Suprapubic skin (tissue), 4 donors: ENCODE measurements at places on chromosomes 4 and X. TPM values are rescaled to one million over a fixed set of nuclear protein-coding genes. Genes with fewer than 3 reads are reported as not detected.

- no peak for DNase-seq
- no peak overlapping the region for H3K4me3 ChIP-seq
- H3K27me3 ChIP-seq: no peaks in the 10 kb centered on the region
- no peak overlapping the region for H3K27ac ChIP-seq
These were observed 126.6 kb downstream of the ASB9 start for GRCh38 chrX:15143050-15143824.

DNA sequence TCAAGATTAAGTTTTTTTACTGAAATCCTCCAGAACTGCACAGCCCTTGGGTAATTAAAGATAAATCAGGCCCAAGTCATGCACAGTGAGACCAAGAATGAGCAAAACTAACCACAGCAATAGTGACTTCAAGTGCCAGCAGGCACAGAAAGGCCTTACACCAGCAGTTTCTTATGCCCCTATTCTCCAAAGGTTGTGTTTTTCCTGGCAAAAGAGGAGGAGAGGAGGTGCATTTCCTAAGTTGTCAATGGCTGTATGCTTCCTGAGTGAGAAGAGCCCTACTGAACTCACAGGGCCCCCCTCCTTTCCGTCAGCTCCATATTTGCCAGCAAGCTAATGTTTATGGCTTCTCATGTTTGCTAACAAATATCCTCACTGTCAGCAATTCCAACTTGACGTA lies 418.7 kb upstream of the INTU start:
- DNase-seq: no peak
- no peaks in the 10 kb centered on the region for H3K36me3 ChIP-seq
- H3K27ac ChIP-seq: no peak overlapping the region
- no peak overlapping the region for H3K4me3 ChIP-seq
- H3K4me1 ChIP-seq: peaks cover 23% of the 10 kb centered on the region

DNA sequence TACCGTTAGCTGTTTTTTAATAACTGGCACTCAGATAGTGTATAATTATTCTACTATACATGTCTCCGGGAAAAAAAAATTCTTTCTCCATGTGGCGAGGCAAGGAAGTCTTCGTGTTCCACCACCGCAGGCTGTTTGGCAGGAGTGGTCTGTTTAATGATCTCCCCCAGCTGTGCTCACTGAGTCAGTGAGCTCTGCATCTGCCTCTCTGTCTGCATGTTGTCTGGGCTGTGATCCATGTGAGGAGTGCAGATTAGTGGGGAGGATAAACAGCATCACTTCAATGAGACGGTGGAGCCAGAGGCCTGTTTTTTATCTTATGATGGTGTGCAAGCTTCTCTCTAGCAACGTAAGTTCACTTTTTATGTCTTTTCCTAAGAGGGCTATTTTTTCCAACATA lies 69.8 kb downstream of the RPS3A start:
- H3K27ac ChIP-seq: no peak overlapping the region
- no peaks in the 10 kb centered on the region for H3K27me3 ChIP-seq
- DNase-seq: no peak
- H3K4me1 ChIP-seq: peaks cover 21% of the 10 kb centered on the region
- H3K36me3 ChIP-seq: peaks cover 10% of the 10 kb centered on the region

DNA sequence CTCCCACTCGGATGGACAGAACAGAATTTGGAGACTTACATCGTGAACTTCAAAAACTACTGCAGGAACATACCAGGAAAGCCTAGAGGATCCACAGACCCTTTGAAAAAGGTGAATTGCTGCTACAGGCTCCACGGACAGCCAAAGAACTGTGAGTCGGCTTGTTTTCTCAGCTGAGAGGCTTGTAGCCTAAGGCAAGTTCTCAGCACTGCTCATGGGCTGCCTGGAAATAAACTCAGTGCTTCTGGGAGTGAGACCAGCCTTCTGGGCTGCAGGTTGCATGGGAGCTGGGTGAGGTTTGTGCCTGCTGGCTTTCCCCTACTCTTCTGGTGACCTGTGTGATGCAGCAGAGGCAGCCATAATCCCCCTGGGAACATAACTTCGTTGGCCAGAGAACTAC lies 1397.6 kb downstream of the FAM133A start:
- H3K4me1 ChIP-seq: no peaks in the 10 kb centered on the region
- no peak for DNase-seq
- H3K27me3 ChIP-seq: no peaks in the 10 kb centered on the region
- no peak overlapping the region for H3K27ac ChIP-seq

JADE3 gene
- 6.2 TPM for total RNA-seq

SPANXN3 gene
- not detected for total RNA-seq

WDR45 gene
- total RNA-seq: 92.6 TPM
